Caki2 (cell line): ENCODE measurements at places on chromosomes 7 and 10.

GRCh38 chr7:139950881-139951525 is 111.7 kb downstream of the PARP12 start:
- DNase-seq: no peak

- DNase-seq: peak; percentile 16
Observed at GRCh38 chr7:123367484-123368122, 166.8 kb downstream of the IQUB start.

DNA sequence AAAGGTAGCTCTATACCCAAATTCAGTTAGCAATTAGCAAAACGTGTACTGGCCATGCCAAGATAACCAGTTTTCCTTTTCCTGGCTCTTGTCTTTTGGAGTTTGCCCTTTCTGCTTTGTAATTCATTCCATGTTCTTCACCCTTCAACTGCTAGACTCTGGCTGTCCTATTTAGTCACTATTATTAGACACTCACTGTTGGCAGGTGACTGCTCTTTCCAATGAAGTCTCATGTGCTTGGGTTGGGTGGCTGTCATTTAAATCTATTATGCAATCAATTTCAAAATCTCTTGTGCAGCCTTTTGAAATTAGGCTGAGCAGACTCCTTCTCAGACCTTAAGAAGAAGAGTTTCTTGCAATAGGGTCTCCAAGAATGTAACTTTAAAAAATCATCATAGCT is 266.5 kb downstream of the GPR158 start:
- DNase-seq: no peak

DNA sequence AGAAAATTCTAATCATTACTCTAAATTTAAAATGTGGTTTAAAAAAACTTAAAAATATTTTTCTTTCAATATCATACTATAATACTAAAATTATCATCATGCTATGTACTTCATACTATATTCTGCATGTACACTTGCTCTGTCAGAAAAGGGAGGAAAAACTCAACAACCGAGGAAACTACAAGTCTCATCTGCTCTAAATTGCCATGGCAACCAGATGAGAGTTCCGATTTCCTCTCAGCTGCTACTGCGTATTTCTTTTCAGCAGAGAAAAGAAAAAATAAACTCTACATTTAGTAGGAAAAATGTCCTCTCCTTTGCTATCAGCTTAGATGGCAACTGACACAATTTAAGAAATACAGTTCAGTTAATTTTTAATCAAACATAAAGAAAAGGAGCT is 178.9 kb downstream of the SRPK2 start:
- DNase-seq: no peak

GRCh38 chr10:49309691-49310411 is 10.9 kb downstream of the C10orf71 start:
- no peak for DNase-seq

- no peak for DNase-seq
Observed at GRCh38 chr7:71625545-71625944, 493.6 kb downstream of the GALNT17 start.

GRCh38 chr10:128178302-128178958 is 52.2 kb upstream of the MKI67 start:
- DNase-seq: no peak

- no peak for DNase-seq
Observed at GRCh38 chr7:98368716-98369115, 32.2 kb downstream of the BAIAP2L1 start.

- DNase-seq: no peak
Observed at GRCh38 chr10:130994845-130995244, 316.7 kb downstream of the TCERG1L start.

- no peak for DNase-seq
Observed at GRCh38 chr10:35342183-35342753, 6.0 kb downstream of the CCNY start.

DNA sequence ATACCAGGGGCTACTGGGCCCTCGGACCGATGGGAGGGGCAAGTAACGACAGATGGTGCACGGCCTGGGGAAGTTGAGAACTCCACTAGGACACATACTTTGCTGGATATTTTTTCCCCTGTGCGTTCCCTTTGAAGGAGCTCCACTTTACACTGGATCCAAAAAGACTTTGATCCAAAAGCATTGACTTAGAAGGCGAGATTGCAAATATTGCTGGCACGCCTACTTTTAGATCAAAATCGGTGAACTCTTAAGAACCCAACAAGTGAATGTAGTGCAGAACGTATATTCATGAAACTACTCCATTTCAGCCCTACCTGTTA is 436 bp upstream of the SLC25A13 start:
- DNase-seq: no peak

DNA sequence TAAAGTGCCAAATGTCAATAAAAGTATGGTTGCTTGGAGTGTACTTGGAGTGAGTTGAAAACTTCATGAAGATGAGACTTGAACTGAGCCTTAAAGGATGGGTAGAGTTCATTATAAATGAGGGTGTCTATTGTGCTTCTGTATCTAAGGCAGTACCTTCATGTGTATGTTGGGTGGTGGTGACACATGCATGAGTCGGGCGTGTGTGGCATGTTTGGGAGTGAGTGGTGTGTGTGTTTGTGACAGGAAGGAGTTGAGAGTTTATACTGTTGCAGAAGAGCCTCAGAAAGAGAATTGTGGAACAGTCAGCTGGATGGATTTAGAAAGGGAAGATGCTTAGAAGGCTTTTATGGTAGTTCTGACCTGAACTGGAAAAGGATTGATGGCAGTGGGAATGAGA is 6.0 kb upstream of the ZRANB1 start:
- DNase-seq: no peak

DNA sequence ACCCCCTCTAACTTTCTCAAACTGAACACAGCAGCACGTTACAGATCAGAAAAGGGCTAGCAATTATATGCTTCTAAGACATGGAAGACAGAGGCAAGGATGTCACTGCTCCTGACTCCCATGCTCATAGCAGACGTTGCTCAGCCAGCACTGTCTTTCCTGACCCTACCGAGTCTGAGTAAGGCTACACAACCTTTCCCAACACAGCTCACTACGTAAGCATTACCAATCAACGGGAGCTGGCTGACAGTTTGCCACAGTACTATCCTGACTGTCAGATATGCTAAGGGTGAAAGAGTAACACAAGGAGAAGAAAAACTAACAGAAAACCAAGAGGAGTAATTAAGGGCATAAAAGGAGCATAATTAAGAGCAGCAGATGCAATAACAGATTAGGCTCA is 171.2 kb downstream of the CHCHD3 start:
- no peak for DNase-seq

GRCh38 chr7:17402628-17403278 is 104.3 kb downstream of the AHR start:
- no peak for DNase-seq
